GF-D8 (cell line): ENCODE measurements at places on chromosomes 4 and X.

DNA sequence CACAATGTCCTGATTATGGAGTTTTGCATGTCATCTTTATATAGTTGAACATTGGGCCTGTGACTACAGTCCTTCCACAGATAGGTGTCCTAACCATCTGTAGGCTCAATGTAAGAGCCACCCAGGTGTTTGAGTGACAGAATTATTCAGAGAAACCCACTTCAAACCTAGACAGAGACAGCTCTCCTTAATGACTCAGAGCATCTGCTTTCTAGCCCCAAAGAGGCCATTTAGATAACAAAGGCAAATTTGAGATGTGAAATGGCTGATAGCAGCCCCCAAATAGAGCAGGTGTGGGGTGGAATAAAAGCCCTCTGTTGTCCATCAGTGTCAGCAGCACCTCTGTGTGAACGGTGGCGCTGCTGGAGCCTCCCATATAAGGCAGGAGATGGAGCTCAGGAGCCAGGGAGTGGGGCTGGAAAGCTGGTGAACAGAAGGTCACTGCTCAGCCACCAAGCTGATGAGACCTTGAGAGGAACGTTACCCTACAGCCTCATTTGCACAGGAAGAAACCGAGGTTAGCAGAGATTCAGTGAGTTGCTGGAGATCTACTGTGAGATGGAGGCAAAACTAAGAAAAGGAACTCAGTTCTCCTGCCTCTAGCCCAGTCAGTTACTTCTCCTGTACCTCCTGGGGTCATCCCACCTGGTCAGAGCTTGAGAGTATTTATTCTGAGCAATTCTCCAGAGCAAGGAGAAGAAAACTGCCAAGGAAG lies 153.3 kb upstream of the LNX1 start:
- DNase-seq = no peak

DNA sequence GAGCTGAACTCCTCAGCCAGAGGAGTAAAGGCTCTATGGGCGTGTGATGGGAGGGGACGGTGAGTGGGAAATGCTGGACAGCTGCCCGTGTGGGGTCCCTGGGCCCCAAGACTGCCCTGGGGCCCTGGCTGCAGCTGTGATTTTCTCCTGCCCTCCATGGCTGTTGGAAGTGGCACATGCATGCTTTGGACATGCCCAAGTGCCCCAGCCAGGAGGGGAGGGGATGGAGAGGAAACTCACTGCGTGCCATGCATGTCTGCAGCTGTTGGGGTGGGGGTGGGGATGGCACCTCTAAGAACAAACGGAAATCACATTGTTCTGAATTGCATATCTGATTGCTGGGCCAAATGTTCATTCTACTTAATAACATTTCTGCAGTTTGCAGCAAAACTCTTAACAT lies 52.4 kb downstream of the MID2 start:
- no peak for DNase-seq

- DNase-seq = no peak
Measured at GRCh38 chr4:183986971-183987946, 82.2 kb downstream of the STOX2 start.

DNA sequence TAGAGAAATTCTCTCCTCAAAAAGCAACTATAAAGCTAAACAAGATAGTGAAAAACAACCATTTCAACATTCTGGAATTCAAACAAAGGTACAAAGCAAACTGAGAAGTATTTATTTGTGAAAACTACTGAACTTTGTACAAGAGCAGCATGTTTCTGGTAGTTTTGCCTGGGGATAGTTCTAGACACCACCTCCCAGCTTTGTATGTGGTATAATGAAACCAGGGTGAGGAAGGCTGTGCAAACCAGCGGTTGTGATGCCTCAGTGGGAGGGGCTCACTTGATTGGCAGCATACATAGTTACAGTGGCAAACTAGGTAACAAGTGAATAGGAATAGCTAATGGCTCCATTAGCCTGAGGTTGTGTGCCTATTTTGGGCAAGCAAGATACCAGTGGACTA lies 18.6 kb upstream of the FRMD7 start:
- no peak for DNase-seq

DNA sequence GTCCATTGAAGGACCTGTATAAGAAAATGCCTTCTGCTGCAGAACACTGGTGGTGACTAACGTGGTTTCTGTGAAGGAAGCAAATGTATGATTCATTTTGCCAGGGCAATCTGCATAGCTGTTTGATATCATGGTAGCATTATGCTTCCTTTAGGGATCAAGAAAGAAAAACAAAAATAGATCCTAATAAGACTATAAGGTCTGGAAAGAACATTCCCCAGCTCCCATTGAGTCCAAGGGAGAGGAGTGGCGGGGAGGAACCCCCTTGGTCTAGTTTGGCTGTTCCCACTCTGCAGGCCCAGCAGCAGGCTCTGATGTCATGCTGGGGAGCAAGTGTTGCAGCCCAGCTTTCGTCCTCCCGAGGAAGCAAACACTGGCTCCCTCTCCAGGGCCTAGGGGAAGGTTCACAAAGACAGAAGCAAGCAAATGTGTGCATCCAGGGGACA lies 154.5 kb upstream of the GALNT7 start:
- no peak for DNase-seq

GRCh38 chrX:108732630-108733321 lies 3.6 kb downstream of the IRS4 start:
- no peak for DNase-seq

DNA sequence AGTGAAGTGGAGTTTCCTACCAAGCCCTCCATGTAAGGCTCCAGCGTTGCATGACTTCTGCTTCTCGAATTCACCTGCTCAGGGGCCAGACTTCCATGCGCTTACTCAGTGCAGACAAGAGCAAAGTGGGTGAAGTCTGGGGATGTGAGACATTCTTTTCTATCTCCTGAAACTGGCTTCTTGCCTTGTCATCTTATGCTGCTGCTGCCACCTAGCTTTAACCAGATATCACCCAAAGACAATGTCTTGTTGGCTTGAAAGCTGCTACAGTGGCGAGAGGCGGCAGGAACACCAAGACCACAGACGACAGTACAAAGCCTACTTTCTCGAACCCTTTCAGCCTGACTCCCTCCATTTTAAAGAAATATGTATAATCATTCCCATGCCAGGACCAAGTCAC lies 103.6 kb upstream of the ADGRG2 start:
- no peak for DNase-seq
